ENCODE measurements at places on chromosomes 7 and 10.

DNA sequence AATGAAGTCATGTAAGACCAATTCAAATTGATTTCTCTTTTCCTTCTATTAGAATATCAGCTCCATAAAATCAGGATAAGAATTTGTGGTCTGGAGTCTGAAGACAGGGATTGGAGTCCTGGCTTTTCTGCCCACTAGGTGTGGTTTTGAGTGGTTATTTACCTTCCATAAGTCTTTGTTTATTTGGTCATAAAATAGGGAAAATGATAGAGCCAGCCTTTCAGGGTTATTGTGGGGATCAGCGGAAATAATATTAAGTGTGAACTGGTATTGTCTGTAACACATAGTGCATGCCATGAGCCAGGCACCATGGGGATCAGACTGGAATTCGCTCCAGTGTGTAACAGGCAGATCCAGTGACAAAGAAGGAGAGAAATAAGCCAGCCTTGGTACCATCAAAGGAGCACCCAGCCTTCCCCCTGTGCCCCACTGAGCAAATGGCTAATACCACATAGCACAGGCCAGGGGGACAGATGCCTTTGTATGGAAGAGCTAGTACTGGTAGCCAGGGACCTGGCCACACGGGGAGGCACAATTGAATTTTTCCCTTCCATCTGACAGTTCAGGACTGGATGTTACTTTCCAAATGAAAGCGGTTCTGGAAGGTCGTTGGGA, 509.7 kb upstream of the PODXL start:
- no peak for DNase-seq

GRCh38 chr7:48424731-48425130, 253.5 kb downstream of the ABCA13 start:
- DNase-seq: no peak

- peak; percentile 40 for DNase-seq
Measured at GRCh38 chr7:143975617-143976016, 21.0 kb downstream of the OR2F1 start.

DNA sequence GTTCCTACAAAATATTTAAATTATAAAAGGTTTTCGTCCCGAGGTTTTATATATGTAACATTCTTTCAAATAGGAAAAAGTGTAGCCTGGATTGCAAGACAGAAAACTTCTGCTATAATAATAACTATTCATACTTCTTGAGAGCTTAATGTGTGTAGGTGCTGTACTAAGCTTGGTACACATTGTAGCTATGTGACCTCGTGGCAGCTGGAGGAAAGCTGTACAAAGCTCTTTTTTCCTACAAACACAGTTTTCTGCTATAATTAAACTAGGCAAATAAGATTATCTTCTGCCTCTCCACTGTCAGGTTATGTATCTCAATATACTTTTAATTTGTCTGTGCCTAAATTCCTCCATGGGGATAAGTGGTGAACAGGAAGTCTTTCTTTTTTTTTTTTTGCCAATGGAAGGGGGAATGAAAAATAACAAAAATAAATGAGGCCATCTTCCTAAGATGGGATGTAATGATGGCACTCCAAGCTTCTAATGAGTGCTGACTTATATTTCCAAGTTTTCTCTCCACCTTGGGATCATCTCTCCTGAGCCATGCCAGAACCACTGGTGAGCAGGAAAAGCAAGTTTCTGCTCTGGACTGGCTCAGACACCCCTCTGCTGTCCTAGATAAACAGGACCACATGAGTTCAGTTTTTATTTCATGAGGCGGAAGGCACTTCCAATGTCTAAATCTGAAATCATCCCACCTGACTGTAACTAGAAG, 9.9 kb downstream of the SGMS1 start:
- no peak for DNase-seq

GRCh38 chr10:96758423-96758822, 38.1 kb upstream of the PIK3AP1 start:
- DNase-seq: no peak

Measured in lung (tissue), 17 donors.